Endothelial cell (in vitro differentiated cells): ENCODE measurements at places on chromosomes 6 and 20. TPM values are rescaled to one million over a fixed set of nuclear protein-coding genes. Genes with fewer than 3 reads are reported as not detected.

DNA sequence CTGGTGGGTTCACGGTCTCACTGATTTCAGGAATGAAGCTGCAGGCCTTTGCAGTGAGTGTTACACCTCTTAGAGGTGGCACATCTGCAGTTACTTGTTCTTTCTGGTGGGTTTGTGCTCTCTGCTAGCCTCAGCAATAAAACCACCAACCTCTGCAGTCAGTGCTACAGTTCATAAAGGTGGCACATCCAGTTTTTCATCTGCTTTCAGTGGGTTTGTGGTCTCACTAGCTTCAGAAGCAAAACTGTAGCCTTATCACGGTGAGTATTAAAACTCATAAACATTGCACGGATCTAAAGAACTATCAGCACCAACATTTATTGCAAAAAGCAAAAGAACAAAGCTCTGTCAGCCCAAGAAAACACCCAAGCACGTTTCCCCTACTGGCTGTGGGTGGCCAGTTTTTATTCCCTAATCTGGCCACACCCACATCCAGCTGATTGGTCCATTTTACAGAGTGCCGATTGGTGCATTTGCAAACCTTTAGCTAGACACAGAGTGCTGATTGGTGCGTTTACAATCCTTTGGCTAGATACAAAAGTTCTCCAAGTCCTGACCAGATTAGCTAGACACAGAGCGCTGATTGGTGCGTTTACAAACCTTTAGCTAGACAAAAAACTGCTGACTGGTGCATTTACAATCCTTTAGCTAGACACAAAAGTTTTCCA lies 3.4 kb upstream of the TMEM14C start:
- DNase-seq = no peak

DNA sequence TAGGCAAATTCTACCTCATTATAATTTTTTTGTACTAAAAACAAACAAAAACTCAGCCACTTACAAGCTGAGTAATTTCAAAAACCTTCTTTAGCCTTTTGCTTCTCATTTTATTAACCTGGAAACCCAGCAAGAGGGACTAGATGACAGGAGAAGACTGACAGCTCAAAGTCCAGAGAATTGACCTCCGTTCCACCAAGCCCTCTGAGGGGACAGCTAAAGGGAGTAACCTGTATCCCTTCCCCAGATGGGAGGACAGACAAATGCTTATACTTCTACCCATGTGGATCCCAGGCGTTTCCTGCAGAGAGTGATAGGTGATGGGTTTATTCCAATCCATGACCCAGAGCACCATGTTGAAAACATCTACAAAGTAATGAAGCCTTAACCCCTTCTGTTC lies 18.5 kb upstream of the MTRES1 start:
- no peak for DNase-seq

GRCh38 chr20:17725094-17725835 lies 25.5 kb downstream of the BANF2 start:
- no peak for DNase-seq

DNA sequence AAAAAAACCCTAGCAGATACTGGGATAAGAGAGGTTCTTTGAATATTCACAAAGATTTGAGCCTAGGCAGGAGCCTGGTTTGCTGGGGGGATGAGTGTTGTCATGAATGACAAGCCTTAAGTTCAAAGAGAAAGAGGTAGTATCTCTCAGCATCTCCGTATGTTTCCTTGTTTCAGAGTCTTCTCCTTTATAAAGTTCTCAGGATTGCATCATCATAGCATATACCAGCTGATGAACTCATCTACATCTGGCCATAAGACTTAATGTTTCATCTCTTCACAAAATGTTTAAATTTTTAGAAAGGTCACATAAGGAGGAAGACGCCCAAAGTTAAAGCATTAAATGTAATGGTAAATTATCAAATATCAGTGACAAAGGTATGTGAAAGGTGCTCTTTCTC lies 17.1 kb downstream of the DEFB114 start:
- no peak for DNase-seq

GRCh38 chr6:107488174-107488874 lies 1.6 kb upstream of the SOBP start:
- DNase-seq = no peak

- DNase-seq = no peak
Observed at GRCh38 chr20:34644345-34644744, 32.5 kb downstream of the PIGU start.

- DNase-seq = no peak
Observed at GRCh38 chr20:40591119-40591518, 97.9 kb downstream of the MAFB start.

DNA sequence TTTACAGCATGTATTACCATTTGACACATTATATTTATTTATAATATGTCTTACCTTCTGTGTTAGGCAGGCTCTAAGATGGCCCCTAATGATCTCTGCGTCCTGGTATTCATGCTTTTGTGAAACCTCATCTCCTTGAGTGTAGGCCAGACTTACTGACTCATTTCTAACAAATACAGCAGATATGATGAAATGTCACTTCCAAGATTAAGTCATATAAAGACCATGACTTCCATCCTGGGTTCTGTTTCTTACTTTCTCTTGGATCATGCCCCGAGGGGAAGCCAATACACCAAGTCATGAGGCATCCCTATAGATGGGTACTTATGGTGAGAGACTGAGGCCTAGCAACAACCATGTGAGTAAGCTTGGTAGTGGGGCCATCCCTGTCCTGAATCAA lies 30.2 kb downstream of the ZHX3 start:
- DNase-seq = no peak

GRCh38 chr6:163958646-163959045 lies 544.1 kb downstream of the QKI start:
- no peak for DNase-seq

DNA sequence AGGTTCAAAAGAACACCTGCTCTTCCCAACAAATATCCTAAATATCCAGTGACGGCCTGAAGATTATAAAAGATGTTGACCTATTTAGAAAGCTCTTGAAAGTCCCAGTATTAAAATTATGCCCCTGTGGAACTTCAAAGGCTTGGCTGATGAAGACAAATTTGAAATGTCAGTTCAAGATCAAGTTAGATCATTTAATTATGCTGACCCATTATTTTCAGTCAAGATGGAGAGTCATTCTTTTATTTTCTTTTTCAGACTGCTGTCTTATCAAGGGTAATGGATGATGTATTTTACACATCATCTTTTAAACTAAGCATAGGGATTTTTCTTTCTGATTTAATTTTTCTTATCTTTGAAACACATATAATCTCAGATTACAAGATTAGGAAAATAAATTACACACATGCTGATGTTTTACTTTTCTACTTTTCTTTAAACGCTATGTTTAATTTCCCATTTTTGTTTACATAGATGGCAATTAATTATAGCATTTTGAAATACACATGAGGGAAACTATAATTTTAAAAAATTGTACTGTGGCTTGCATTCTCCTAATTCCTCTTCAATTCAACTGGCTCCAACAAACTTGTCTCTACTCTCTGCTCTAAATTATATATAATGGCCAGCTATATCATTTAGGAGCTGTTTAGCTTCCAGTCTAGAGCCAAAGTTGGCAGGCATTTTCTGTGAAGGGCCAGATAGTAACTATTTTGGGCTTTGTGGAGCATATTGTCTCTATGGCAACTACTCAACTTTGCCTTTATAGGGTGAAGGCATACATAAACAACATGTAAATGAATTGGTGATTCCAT lies 123.7 kb downstream of the RCAN2 start:
- DNase-seq = no peak

- no peak for DNase-seq
Observed at GRCh38 chr20:11814267-11814666, 103.4 kb upstream of the BTBD3 start.

GRCh38 chr20:46999801-47000465 lies 105.3 kb downstream of the EYA2 start:
- DNase-seq = no peak

DNA sequence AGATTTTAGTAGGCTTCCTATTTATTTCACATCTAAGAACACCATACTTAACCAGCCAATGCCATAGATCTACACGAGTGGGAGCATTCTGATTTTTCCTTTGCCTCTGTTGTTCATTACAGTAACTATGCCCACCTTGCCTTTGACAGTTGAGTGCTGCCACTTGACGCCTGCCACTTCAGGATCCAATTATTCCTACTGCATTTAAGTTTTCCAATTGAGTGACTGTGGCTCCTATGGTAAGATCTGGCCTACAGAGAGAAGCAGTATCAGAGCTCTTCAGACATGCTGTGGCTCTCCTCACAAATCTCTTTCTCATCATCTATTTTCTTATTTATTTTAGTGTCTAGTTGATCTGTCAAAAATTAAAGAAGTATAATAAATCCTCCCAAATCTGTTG lies 403.0 kb upstream of the SPTLC3 start:
- no peak for DNase-seq

Gene AURKA
- total RNA-seq = 14.3 TPM

Gene APCDD1L
- total RNA-seq = not detected

Gene NAPB
- total RNA-seq = 9.6 TPM

Gene HAO1
- total RNA-seq = not detected
